Left cardiac atrium (tissue), 4 donors: ENCODE measurements at places on chromosomes 4 and X. TPM values are rescaled to one million over a fixed set of nuclear protein-coding genes. Genes with fewer than 3 reads are reported as not detected.

Gene AFF2
- total RNA-seq = 0.81 TPM

Gene VCX3B
- total RNA-seq = not detected

Gene UCP1
- total RNA-seq = 1.1 TPM

DNA sequence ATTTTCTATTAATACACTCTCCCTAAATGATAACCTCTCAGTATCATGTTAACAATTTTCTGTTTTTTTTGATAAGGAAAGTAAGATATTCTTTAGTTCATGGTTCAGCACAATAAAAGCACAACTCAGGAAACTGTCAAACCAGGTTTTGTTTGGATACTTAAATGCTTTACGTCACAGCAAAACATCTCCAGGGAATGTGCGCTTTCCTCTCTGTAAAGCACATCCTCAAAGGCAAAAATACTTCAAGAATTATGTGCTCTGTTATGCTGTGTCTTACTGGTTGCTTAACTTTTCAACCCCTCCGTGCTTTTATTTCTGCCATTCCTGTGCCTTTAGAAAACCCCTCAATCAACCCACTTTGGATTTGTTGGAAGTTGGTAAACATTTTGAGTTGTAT is 27.8 kb downstream of the SNX25 start:
- DNase-seq = no peak

- no peak for DNase-seq
These were observed 297.0 kb upstream of the PUDP start for GRCh38 chrX:7444967-7445366.

DNA sequence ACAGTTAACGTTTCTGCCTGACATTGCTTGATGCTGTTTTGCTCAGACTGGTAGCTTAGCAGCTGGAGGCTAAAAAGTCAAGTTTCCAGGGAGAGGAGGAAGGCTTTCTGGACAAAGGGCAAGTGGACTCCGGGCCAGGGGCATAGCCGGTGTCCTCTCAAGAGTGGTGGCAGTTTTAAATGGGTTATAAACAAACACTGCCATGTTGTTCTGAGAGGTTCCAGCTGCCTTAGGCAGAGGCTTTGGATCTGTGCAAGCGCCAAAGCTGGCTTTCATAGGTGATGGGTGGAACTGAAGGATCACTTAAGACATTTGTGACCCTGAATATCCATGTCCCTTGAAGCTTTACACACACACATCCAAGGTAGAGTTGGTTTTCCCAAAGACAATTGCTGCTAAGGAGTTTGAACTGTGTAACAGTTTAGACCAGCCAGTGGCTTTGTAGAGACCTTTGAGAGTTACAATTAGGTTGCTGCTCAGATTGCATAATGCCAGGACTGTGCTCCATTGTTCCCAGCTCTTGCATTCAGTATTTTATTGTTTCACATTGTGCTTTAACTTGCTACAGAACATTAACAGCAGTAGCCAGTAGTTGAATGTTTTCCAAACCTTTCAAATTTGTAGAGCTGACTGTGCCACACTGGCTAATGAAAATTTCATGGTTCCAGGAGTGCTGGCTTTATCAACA is 54.1 kb upstream of the AP1S2 start:
- DNase-seq = no peak

Gene UGT2B15
- not detected for total RNA-seq

- DNase-seq = no peak
These were observed 20.4 kb upstream of the UBA6 start for GRCh38 chr4:67721315-67721769.

DNA sequence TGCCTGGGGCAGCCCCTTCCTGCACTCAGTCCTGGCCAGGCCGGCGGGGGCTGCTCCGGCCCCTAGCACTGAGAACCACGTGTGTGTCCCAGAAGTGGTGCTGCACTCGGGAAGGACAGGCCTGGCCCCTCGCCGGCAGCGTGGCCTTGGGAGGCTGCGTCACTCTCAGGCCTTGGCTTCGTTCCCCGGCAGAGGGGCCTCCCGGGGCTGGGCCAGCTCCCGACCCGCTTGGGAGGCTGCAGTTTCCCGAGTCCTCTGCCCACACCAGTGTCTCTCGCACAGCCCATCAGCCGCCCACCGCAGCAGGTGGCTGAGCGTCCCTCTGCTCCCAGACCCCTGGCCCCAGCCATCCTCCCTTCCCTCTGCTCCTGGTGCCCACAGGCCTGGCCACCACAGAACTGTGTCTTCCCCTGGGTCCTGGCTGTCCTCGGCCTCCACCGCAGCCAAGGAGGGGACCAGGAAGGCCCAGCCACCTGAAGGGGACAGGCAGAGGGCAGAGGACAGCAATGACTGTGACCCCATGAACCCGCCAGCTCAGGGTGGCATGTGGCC is 10.9 kb upstream of the CPLX1 start:
- peak; percentile 11 for DNase-seq

Gene DDX53
- not detected for total RNA-seq

GRCh38 chr4:174464949-174465348 is 57.3 kb downstream of the HPGD start:
- no peak for DNase-seq

DNA sequence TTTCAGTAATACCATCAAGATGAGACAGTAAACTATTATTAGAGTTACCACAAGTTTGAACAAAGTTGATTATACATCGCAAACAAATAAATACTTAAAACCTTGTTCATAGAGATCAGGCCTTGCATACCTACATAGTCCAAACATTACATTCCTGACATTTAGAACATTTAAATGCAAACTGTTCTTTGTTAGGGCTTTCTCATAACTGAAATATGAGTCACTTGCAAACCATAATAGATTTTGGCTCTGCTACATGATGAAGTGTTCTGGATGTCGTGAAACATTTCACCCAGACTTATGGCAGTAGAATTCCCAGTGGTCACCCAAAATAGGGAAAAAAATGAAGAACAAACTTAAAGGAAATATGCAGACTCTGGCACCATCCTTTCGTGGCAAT is 75.0 kb downstream of the FAT4 start:
- DNase-seq = no peak

GRCh38 chr4:98603683-98604521 is 54.5 kb downstream of the TSPAN5 start:
- no peak for DNase-seq

- DNase-seq = no peak
These were observed 1.5 kb downstream of the SETD7 start for GRCh38 chr4:139554642-139554892.

- DNase-seq = no peak
These were observed 296.2 kb downstream of the INPP4B start for GRCh38 chr4:142549726-142550463.

DNA sequence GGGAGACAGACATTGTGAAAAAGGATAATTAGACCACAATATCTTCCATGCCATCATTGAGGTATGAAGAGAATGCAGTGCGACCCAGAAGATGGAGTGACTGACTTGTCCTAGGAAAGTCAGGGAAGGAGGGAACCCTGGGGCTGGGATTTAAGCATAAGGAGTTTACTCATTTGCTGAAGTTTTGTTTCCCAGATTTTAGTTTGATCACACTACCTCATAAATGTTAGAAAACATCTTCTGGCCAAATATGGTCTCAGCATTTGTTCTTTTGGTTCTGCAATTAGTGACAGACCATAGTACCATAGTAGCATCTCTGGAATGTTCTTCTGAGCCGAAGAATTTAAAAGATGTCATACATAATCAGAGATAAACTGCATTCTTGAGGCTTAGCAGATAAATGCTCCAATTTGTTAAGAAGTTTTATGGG is 96.5 kb upstream of the PGRMC2 start:
- DNase-seq = no peak

Gene SH3TC1
- 30.9 TPM for total RNA-seq

Gene DMP1
- total RNA-seq = not detected

GRCh38 chr4:21046141-21046540 is 345.9 kb downstream of the PACRGL start:
- no peak for DNase-seq

GRCh38 chr4:40594261-40595178 is 35.1 kb downstream of the RBM47 start:
- DNase-seq = no peak

Gene AVPR2
- 3.8 TPM for total RNA-seq

DNA sequence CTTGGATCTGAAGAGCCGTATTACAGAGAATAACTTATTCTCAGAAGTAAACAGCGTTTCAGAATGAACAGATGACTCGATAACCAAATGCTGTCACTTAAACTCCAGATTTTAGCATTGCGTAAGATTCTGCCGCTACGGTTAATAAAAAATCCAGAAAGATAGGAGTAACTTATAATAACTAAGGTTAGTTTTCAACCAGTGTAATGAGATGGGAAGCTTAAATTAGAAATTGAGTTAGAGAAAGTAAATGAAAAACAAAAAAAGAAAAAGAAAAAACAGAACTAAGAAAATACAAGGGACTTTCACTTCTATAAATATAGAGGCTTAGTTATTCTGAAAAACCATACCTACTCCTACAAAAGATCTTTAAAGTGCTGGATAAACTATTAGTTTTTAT is 13.1 kb upstream of the PARM1 start:
- DNase-seq = no peak

DNA sequence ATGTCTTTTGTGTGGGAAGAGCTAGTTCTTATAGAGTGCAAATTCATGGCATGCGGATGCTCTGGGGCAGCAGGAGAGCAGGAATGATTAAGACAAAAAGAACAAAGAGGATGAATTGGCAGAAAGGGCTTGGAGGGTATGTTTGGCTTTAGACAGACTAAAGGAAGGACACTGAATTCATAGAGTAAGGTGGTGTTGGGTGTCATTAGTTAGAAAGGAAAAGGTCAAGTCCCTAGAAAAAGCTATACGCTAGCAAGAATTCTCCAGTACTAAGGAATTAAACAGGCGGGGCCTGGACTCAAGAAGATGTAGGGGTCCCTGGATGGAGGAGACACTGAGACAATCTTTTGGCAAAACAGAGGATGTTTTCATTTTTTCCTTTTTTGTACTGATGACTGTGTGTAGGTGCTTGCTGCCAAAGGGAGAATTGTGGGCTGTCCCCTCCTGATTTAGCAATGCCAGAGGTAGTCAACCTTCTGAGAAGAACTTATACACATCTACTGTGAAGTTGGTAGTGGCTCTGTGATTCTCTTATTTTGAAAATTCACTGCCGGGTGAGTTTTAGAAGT is 391.0 kb downstream of the SPRY1 start:
- DNase-seq = no peak

GRCh38 chrX:135632353-135632752 is 81.1 kb upstream of the CT45A1 start:
- no peak for DNase-seq

DNA sequence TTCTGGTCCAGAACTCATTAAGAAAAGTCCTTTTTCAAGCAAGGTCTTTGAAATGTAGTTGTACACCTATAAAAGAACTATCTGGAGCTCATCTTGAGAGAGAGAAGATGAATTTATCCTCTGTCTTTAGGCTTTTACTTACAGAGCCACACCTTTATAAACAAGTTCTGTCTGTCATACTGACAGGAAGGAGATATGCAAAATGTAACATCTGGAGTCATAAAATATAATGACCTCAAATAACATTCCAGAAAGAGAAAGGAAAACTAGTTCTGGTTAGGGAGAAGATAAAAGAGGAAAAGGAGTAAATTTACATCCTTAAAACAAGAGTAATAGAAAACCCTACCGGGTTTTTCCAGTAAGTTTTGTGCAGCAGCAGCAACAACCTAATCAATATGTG is 1.3 kb downstream of the INPP4B start:
- no peak for DNase-seq

Gene CXCL6
- total RNA-seq = 1.1 TPM

Gene MGAT4D
- total RNA-seq = not detected

Gene MSANTD1
- 0.41 TPM for total RNA-seq

Gene PLXNB3
- total RNA-seq = 7.1 TPM

DNA sequence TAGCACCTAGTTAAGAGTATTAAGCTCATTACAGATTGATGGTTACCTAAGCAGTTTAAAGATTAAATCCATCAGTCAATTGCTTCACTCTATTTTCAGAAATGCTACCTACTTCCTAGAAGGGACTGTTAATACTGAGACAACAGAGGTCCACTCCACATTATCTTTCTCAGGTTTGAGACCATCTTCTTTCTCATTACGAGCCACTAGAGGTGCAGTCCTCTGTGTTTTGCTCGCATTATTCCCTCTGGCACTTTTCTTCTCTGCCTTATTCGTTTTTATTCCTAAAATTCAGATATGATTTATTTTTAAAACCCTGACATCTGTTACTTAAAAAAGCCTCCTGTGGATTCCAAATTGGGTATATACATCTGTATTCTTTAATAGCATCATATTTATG is 459.1 kb downstream of the FSTL5 start:
- DNase-seq = no peak

Gene RS1
- total RNA-seq = not detected

Gene MCF2
- total RNA-seq = 0.24 TPM

- DNase-seq = no peak
These were observed 3.5 kb upstream of the C4orf17 start for GRCh38 chr4:99507349-99507748.
